ENCODE measurements at places on chromosomes 13 and 19. TPM values are rescaled to one million over a fixed set of nuclear protein-coding genes. Genes with fewer than 3 reads are reported as not detected.

CEACAM1 gene
- total RNA-seq: not detected

HNRNPM gene
- total RNA-seq: 140 TPM

PLIN5 gene
- total RNA-seq: 0.15 TPM

MYH14 gene
- total RNA-seq: 7.2 TPM

DYRK1B gene
- 1.5 TPM for total RNA-seq

CACNG6 gene
- total RNA-seq: 9.3 TPM

KLK12 gene
- total RNA-seq: not detected

ZNF567 gene
- total RNA-seq: 7.2 TPM

C2CD4C gene
- total RNA-seq: 0.06 TPM

CAPNS1 gene
- 122 TPM for total RNA-seq

SMIM7 gene
- total RNA-seq: 167 TPM

CCDC169 gene
- total RNA-seq: 5.6 TPM

SULT2A1 gene
- not detected for total RNA-seq

GRIN2D gene
- total RNA-seq: 0.09 TPM

LILRB1 gene
- not detected for total RNA-seq

MISP3 gene
- total RNA-seq: 0.29 TPM

FUT2 gene
- not detected for total RNA-seq

SLC25A41 gene
- not detected for total RNA-seq

ZNF283 gene
- total RNA-seq: 17.6 TPM

DOCK6 gene
- total RNA-seq: 2.9 TPM

KHSRP gene
- total RNA-seq: 76.0 TPM

F2RL3 gene
- 7.0 TPM for total RNA-seq

ACP4 gene
- total RNA-seq: not detected

PRODH2 gene
- total RNA-seq: not detected

FKRP gene
- total RNA-seq: 23.1 TPM

ACP7 gene
- total RNA-seq: 0.57 TPM

NCR1 gene
- total RNA-seq: 5.4 TPM

KCNJ14 gene
- total RNA-seq: 1.8 TPM

TMEM272 gene
- total RNA-seq: not detected

CBY2 gene
- total RNA-seq: not detected

ICAM4 gene
- total RNA-seq: not detected

KRTDAP gene
- total RNA-seq: not detected

ZNF625 gene
- 14.0 TPM for total RNA-seq

LHB gene
- 0.60 TPM for total RNA-seq

AZU1 gene
- total RNA-seq: not detected

NUCB1 gene
- total RNA-seq: 106 TPM

OR10H1 gene
- total RNA-seq: not detected

LYL1 gene
- 0.34 TPM for total RNA-seq

TMEM59L gene
- total RNA-seq: 0.17 TPM

C3 gene
- 10.2 TPM for total RNA-seq

CEACAM7 gene
- total RNA-seq: not detected

TMEM145 gene
- 0.30 TPM for total RNA-seq

CGB3 gene
- total RNA-seq: 5.3 TPM

SLC25A42 gene
- 6.2 TPM for total RNA-seq

BSG gene
- total RNA-seq: 501 TPM

SLC10A2 gene
- total RNA-seq: not detected

LILRB3 gene
- not detected for total RNA-seq

DOCK9 gene
- total RNA-seq: 28.0 TPM

TPTE2 gene
- not detected for total RNA-seq
